ENCODE measurements at places on chromosomes 7 and 10. TPM values are rescaled to one million over a fixed set of nuclear protein-coding genes. Genes with fewer than 3 reads are reported as not detected.

- peak; percentile 22 for DNase-seq
Observed at GRCh38 chr10:33661580-33662336, 327.3 kb upstream of the NRP1 start.

DNA sequence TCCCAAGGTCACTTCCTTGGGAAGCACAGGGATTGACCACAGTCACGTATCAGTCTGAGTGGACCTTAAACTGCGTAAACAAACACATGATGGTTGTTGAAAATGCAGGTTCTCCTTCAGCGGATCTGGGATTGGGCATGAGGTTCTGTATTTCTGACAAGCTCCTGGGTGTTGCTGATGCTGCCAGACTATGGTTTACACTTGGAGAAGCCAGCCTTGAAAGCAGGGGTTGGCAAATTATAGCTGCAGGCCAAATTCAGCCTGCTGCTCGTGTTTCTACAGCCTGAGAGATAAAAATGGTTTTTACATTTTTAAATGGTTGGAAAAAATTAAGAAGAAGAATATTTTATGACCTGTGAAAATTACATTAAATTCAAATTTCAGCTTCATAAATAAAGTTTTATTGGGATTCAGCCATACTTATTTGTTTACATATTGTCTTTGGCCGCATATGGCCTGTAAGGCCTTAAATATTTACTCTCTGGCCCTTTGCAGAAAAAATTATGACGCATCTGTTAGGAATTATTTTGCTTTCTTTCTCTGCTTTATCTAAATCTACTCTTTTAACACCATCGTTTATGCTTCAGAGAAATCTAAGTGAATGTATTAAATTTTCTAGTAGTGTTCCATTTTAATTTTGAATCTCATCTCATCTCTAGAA lies 109.6 kb downstream of the SH2D4B start:
- no peak for DNase-seq

The COL26A1 gene
- total RNA-seq = 3.4 TPM

The FKBP14 gene
- total RNA-seq = 6.1 TPM

The MUC3A gene
- total RNA-seq = 0.47 TPM

The SORCS1 gene
- 40.6 TPM for total RNA-seq
